Heart right ventricle (tissue), 16 donors: ENCODE measurements at places on chromosomes 5 and 9. TPM values are rescaled to one million over a fixed set of nuclear protein-coding genes. Genes with fewer than 3 reads are reported as not detected.
A peak's percentile ranks its signal among the peaks of the same experiment; 100 is the strongest.

GRCh38 chr9:94780516-94780950 lies 54.0 kb downstream of the AOPEP start:
- no peak overlapping the region for H3K4me3 ChIP-seq
- peak overlapping the region; percentile 69 for H3K27ac ChIP-seq
- no peaks in the 10 kb centered on the region for H3K27me3 ChIP-seq
- no peaks in the 10 kb centered on the region for H3K36me3 ChIP-seq
- H3K4me1 ChIP-seq = peaks cover 9% of the 10 kb centered on the region
- peak; percentile 30 for DNase-seq

AQP7 gene
- polyA plus RNA-seq = 28.2 TPM

DNA sequence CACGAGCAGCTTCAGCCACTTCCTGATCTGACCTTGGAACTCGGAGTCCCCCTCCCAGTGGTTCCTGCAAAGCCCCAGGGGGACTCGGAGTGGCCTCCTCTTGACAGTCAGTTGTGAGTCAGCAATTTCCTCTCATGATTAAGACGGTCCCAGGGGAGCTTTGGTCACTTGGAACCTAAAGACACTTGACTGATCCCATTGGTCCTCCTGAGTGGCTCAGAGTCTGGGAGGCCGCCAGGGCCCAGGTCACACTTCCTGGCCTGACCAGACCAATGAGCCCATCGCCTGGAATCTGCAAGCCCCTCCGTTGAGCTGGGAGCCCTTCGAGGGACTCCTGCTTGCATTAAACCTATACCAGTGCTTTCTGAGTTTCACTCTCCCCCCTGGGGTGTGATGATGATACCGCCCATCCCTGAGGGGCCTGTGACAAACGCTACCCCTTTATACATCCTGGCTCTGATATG lies 29.1 kb downstream of the TSPAN17 start:
- peaks cover 45% of the 10 kb centered on the region for H3K4me1 ChIP-seq
- peak; percentile 65 for DNase-seq
- no peak overlapping the region for H3K4me3 ChIP-seq
- H3K36me3 ChIP-seq = no peaks in the 10 kb centered on the region
- peaks cover 26% of the 10 kb centered on the region for H3K27me3 ChIP-seq

DNA sequence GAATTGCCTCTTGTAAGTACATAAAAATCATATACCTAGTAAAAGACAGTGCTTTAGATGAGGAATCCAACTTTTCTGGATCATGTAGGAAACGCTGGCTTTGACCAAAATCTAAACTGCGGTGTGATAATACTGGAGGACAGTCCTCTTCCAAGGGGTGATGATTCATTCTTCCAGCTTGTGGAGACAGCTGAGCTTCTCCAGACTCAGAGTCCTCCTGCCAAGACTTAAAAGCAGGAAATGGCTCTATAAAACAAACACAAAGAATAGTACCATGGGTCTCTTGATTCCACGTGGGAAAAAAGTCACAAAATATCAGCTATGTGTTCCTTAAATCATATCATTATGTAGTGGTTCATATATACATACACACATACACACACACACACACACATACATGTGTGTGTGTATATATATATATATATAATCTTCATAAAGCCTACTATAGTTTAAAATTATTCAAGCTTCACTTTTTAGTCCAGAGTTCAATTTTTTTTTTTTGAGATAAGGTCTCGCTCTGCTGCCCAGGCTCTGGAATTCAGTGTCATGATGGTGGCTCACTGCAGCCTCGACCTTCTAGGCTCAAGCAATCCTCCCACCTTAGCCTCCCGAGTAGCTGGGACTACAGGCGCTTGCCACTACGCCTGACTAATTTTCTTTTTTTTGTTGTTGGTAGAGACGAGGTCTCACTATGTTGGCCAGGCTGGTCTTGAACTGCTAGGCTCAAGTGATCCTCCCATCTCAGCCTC lies 65.0 kb downstream of the PKD2L2 start:
- H3K36me3 ChIP-seq = no peaks in the 10 kb centered on the region
- no peaks in the 10 kb centered on the region for H3K27me3 ChIP-seq
- peak; percentile 61 for DNase-seq
- peaks cover 6% of the 10 kb centered on the region for H3K4me1 ChIP-seq

GRCh38 chr9:94833802-94834201 lies 107.3 kb downstream of the AOPEP start:
- H3K27ac ChIP-seq = no peak overlapping the region
- H3K27me3 ChIP-seq = no peaks in the 10 kb centered on the region
- H3K4me3 ChIP-seq = no peak overlapping the region
- peaks cover 5% of the 10 kb centered on the region for H3K4me1 ChIP-seq

DNA sequence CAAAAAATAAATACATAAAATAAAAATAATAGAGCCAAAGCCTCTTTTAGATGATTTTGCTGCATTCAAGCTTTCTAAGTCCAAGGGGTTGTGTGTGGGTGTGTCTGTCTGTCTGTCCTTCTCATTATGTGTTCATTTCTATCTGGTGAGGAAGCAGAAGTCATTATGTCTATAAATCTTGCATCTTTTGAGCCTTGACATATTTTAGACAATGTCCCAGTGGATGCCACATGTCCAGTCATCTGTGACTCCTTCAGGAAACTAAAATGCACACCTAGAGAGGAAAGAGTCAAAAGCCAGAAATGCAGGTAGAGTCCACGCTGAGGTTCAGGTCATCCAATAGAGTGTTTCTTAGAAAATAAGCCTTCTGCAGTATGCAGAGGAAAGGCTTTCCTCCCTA lies 80.9 kb downstream of the GALNT10 start:
- no peak for DNase-seq
- no peaks in the 10 kb centered on the region for H3K27me3 ChIP-seq
- H3K4me1 ChIP-seq = peaks cover 21% of the 10 kb centered on the region
- no peak overlapping the region for H3K27ac ChIP-seq

PRDM9 gene
- polyA plus RNA-seq = not detected

EGFLAM gene
- 14.8 TPM for polyA plus RNA-seq

GRCh38 chr5:170892196-170892595 lies 30.4 kb downstream of the RANBP17 start:
- no peak overlapping the region for H3K4me3 ChIP-seq
- no peaks in the 10 kb centered on the region for H3K36me3 ChIP-seq
- H3K4me1 ChIP-seq = no peaks in the 10 kb centered on the region
- no peak overlapping the region for H3K27ac ChIP-seq

DNA sequence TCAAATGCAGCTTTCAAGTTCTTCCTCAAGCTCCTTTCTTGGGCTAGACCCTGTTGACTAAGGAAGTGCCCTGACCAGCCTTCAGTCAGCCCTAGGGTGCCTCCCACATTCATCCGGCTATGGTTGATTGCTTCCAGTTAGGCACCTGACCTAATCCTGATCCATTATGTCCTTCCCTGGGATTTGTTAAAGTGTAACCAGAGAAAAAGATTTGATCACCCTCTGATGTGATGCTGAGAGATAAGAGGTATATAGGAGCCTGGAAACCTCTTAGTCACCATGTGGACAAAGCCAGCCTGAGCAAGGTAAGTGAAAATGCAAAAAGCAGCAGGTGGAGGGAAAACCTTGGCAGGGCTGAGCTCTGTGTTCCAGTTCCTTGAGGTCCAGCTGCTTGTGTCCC lies 178.8 kb upstream of the ERCC6L2 start:
- H3K4me1 ChIP-seq = no peaks in the 10 kb centered on the region
- no peak overlapping the region for H3K27ac ChIP-seq
- DNase-seq = no peak
- no peak overlapping the region for H3K4me3 ChIP-seq

GRCh38 chr5:151167022-151167421 lies 9.4 kb upstream of the ANXA6 start:
- H3K27ac ChIP-seq = no peak overlapping the region
- H3K27me3 ChIP-seq = no peaks in the 10 kb centered on the region
- H3K4me3 ChIP-seq = no peak overlapping the region
- H3K36me3 ChIP-seq = no peaks in the 10 kb centered on the region
- H3K4me1 ChIP-seq = peaks cover 17% of the 10 kb centered on the region
